Fibroblast of skin of left quadriceps (primary cell): ENCODE measurements at places on chromosomes 5 and 9.
A peak's percentile ranks its signal among the peaks of the same experiment; 100 is the strongest.

DNA sequence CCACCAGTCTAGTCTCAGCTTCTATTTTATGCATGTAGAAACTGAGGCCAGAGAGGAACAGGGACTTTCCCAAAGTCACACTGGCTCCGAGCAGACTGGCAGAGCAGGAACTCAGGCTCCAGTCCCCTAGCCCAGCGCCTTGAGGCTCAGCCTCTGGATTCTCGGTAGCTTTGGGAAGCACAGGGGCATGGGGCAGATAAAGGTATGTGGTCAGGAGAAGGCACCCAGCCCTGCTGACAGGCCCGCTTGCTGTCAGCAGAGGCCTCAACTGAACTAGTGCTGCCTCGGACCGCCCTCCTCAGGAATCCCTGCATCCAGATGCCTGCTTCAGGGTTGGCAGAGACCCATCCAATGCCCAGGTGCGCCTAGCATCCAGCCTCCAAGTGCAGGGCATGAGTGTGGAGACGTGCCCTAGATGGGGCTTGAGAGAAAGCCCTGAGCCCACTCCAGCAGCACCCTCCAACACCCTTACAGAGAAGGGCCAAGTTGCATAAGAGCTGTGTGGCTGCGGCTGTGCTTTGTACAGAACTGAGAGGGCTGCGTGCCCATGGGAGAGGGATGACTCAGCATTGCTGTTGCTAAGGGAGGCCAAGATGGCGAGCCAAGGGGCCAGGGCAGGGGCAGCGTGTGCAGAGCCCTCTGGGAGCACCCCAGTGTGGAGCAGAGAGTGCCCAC is 168.6 kb downstream of the MACROH2A1 start:
- DNase-seq, result no peak

DNA sequence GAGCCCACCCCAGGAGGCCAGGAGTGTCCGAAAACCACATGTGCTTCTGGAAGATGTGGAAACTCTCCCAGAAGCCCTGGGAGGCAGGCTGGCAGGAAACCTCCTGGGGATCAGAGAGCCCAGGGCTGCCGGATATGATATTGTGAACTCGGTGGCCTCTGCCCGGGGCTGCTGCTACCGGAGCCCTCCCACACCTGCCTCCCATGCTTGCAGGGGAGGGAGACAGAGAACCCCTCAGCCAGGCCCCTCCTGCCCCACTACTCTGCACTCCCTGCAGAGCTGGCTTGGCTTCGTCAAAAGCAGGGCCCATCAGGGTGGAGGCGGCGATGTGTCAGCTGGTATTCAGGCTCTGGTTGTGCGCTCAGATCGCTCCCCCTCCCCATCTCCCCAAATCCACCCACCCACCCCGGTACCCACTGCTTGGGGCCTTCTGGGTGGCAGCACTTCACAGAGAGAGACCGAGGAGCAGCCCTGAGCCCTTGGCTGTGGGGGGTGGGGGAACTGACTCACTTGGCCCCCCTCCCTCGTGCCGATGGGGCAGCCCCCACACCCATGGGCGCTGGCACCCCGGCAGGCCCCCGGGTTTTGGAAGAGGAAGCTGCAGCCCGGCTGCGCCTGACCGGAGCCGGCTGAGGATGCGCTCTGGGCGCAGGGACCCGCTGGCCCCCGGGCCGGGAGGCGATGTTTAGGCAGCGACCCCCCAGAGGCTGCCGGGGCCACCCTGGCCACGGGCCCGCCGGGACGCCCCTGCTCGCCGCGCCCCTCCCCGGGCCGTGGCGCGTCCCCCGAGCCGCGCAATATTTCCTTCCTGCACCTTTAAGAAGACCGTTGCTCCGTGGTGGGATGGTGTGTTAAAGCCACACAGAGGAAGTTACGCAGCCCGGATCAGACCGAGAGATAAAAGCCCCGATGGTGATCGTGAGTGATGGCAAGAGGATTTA is 786 bp upstream of the NTNG2 start:
- DNase-seq, result peak; percentile 39

- DNase-seq, result no peak
Measured at GRCh38 chr5:7762267-7762666, 88.7 kb downstream of the CFAP90 start.

DNA sequence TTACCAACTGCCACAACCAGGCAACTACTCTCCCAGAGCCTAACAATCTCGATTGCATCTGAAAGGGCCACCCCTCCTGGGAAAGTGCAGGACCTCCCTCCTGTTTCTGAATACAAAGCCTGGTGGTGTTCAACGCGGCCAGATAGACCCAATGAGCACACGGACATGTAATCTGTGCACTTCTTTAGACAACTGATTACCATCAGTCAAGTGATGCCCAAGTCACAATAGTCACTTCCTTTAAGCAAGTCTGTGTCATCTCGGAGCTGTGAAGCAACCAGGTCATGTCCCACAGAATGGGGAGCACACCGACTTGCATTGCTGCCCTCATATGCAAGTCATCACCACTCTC is 739 bp downstream of the C9orf72 start:
- no peak for DNase-seq

- DNase-seq, result no peak
Measured at GRCh38 chr5:103867857-103868598, 305.4 kb upstream of the NUDT12 start.
